ENCODE measurements at places on chromosomes 2 and 18.

DNA sequence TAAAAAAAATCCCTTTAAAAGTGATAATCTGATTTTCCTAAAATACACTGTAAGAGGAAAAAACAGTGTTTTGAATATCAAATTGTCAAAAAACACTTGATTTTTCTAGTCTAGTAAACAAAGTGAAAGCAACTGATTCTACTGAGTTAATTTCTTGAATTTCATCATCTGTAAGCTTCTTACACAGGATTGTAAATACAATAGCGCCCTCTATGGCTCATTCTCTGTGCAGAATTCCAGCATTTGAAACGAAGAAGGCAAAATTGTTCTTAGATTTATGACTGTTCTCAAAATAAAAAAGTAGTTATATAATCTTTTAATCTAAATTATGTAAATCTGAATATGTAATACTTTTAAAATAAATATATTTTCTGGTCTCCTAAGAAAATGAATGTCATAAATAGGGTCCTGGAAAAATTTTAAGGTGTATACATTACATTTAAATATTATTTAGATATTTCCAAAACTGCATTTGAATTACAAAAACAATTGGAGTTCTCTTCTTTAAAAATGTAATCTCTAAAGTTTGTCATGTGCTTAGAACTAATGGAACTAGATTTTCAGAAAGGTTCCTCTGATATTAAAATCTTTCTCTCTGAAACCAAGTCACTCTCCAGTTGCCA lies 176.9 kb upstream of the MC4R start:
- DNase-seq, result peak; percentile 14

- DNase-seq, result no peak
Observed at GRCh38 chr2:241933179-241933911, 63.8 kb downstream of the RTP5 start.

DNA sequence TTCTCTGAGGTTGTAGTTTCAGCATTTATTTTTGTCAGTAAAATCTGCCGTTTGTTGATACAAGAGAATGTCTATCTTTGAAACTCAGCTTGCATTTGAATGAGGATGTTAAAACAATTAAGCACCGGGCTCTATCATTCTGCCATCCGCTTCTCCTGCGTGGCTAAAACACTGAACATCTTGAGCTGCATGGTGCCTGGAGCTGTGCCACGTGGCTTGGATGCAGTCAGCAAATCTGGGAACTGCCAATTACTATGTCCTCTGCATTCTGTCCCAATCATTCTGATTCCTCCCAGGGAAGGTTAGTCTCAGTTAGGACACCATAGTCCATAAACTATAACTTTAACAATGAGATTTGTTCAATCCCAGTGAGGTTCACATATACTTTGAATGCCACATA lies 598.4 kb downstream of the FBXO15 start:
- no peak for DNase-seq

DNA sequence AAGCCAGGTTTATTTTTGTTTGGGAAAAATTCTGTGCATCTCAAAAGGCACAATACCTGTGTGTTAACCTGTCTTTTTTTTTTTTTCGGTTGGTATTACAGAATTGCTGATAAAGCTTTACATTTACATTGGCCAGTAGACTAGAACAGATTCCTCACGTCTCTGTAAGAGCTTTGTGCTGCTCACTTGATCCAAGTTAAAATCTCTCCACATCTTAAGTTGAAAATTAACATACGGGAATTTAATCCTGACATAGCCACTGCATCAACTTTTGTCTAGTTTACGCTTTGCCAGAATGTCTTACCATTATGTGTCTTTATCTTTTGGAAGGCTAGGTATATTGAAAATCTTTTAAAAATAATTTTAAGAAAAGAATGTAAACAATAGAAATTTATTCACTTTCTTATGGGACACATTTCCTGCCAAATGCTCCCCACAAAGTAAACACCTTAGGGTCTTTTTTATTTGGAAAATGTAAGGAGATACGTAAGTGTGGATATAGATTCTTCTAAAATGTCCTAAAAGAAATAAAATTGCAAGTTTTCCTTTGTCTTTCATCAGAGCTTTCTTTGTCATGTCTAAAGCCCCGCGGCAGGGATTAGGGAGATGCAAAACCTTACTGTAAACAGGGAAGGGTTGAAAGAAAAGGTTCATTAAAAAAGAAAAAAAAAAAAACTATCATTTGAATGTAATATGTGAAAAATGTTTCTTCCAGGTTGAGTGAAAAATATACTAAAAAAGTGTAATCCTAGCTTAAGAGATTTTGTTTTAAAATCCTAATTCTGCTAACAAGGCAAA lies 912.8 kb downstream of the NRXN1 start:
- DNase-seq, result no peak

DNA sequence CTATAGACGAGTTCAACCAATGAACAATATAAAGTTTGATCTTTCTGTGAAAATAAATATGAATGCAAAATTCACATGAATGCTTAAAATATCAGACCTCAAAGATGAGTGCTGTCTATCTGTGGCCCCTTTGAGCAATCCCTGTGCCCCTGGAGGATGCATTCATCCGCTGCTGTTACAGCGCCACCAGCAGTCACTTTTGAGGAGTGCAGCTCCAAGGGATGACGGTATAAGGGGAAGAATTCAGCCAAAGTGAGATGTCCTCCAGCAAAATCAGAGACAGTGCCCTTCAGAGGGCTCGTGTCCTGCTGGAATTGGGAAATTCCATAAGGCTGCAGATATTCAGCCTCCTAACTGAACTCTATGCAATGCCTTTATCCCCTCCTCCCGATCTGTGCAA lies 12.0 kb upstream of the CHRNA1 start:
- no peak for DNase-seq

- DNase-seq, result no peak
Observed at GRCh38 chr2:197442857-197443256, 8.0 kb upstream of the SF3B1 start.

GRCh38 chr2:48991415-48992131 lies 162.7 kb downstream of the FSHR start:
- DNase-seq, result no peak

- no peak for DNase-seq
Observed at GRCh38 chr2:74099271-74099670, 48.4 kb downstream of the BOLA3 start.

DNA sequence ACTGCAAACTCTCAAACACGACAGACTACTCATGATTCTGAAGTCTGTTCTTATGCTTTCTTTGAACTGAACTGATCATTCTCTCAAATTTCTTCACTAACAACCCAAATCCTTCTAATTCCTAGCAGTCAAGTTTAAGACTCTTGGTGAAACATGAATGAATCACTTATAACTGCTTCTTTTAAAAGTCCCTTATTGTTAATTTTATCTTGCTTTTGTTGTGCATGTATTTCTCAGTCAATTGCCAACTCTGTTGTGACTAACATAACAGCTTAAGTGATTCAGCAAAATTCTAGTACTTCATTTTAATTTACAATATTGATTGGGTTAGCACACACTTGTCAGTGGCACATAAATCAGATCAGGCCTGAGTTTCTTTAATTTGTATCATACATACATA lies 357.0 kb upstream of the FSIP2 start:
- DNase-seq, result no peak

DNA sequence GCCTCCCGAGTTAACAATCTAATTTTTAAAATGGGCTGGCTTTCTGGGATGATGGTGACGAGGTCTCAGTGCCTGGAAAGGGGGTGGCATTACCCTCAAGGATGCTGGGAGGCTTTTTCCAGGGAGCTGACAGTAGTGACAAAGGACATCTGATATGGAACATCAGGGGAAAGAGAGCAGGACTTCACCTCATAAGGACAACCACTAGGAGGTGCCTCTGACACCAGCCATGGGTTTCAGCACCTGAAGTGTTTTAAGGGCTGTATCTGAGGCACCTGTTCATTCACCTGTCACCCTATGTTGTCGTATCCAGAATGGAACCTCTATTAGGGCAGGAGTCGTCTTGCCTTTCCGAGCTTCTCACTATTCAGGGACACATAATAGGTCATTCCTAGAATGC lies 10.8 kb downstream of the IL36B start:
- no peak for DNase-seq

DNA sequence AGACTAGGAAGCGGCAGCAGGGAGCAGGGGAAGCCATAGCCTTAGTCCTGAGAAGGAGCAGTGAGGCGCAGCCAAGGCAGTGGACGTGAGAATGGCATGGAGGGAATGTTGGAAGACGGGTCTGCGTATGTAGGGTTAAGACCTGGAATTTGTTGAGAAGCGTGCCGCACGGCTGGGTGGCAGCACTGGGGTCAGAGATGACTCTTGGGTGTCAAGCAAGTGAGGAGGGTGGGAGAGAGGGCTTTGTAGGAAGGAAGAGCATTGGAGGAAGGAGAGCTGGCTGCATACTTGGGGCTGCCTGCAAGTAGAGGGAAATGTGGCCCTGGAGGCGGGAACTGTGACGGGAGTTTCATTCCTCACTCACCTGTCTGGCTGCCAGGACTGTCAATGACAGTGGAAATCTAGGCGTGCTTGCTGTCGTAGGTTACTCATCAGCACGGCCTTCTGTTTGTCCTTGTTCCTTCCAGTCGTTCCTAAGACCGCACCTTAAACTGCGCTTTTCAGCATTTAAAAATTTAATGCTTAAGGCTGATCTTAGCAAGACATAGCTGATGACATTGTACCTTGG lies 108.0 kb downstream of the ITGB1BP1 start:
- DNase-seq, result no peak

DNA sequence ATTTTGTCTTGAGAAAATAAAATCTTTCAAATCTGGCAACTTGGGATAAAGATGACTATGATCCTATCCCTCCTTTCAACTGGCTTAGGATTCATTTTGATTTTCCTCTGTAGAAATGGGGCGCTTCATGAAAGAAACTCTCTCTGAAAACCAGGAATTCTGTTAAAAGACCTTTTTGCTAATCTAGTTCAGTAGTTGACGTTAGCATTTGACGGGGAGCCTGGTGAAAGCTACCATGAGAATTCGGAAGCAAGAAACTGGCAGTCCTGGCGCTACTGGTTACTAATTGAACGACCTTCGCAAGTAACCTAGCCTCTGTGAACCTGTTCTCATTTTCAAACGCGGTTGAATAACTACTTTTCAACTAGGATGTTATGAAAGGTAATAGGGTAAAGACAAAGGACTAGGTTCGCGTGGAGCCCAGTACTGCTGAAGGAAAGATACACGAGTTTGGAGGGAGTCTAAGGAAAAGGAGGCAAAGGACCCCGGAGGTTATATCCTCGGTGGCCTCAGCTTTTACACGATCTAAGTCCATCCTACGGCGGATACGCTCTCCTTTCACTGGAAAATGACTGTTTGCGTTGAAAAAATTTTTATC lies 604 bp upstream of the STK11IP start:
- DNase-seq, result no peak

GRCh38 chr2:56148825-56149224 lies 35.0 kb upstream of the CCDC85A start:
- no peak for DNase-seq

DNA sequence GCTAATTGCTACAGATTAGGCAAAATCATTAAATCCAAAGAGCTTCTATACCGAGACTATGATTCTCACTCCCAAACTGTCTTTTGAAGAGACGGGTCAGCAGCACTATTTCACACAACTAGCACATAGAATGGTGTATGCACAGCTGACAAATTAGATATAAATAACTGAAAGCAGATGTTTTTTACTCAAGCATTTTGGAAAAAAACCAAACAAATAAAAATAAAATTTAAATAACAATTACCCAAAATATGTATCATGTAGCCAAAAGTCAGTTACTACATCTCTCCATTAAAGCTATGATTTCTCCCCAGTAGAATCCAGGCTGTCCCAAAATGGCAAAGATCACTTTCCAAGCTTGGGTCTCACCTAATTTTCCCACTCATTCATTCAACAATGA lies 107.9 kb downstream of the TMEM163 start:
- no peak for DNase-seq

DNA sequence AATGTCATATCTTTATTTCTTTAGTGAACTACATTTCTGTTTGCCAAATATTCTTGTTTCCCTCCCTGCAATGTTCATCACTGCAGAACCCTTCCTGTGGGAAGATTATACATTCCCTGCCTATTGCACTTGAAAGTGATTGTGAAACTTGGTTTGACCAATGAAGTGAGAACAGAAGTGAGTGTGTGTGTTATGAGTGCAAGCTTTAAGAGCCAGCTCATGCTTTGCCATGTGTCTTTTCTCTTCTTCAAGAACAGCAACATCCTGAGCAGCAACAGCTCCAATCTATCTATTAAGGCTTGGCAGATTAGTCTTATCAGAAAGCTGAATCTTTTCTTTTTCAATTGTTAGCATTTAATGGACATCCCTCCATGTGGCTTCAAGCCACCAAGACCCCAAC lies 42.0 kb upstream of the UBE2E3 start:
- no peak for DNase-seq

- no peak for DNase-seq
Observed at GRCh38 chr2:13093416-13093991, 376.8 kb downstream of the TRIB2 start.

DNA sequence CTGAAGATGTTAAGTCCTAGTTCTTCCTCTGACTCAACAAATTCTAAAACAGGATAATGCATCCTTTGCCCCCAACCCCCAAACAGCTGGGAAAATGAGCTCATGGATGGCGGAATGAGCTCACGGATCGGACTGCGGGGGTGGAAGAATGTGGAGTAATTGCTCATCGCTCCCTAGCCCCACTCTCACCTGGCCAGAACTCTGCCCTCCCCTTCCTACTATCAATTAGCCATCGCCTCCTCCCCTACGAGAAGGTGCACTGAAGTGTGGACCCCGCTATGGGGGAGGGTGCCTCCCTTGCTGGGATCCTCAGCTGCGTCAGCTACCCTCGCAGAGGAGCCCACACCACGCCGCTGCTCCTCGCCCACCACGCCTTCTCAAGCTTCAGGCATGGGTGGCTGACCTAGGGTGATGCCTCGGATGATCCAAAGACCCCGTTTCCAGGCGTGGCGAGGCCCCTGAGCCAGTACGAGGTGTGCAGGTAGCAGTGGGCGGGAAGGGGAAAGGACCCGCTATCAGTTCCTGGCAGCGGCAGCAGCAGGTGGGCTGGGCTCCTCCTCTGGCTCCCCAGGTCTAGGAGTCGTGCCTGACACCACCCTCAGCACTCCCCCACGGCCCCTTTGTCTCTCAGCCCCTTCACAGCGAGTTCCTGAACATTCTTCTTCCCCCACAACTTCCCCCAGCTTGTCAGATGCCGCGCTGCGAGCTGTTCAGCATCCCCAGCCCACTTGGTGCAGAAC lies 82.1 kb upstream of the POMC start:
- peak; percentile 11 for DNase-seq

- DNase-seq, result no peak
Observed at GRCh38 chr2:38409156-38410102, 32.4 kb upstream of the ATL2 start.

DNA sequence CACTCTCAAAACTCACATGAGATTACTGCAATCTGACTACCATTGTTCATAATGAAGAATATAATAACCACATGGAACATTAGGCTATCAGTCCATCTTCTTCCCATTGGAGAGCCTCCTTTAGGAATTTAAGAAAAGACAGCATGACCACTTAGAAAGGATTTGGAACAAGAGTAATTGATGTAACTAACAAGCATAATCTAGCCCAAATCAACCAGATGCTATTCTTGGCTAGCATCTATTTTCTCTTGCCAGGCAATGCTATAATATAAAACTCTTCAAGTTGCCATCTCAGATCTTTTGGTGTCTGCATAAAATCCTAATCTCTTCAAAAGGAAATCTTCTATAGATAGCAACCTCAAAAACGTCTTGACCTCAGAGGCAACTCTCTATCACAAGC lies 152.0 kb upstream of the REG3G start:
- DNase-seq, result no peak

GRCh38 chr2:222311319-222311977 lies 12.7 kb upstream of the PAX3 start:
- DNase-seq, result no peak

All from CD4-positive, alpha-beta T cell treated with Interleukin-12 subunit alpha and Interleukin-12 subunit beta, for 1 hour (primary cell).